ENCODE measurements at places on chromosomes 4 and X. TPM values are rescaled to one million over a fixed set of nuclear protein-coding genes. Genes with fewer than 3 reads are reported as not detected.

DNA sequence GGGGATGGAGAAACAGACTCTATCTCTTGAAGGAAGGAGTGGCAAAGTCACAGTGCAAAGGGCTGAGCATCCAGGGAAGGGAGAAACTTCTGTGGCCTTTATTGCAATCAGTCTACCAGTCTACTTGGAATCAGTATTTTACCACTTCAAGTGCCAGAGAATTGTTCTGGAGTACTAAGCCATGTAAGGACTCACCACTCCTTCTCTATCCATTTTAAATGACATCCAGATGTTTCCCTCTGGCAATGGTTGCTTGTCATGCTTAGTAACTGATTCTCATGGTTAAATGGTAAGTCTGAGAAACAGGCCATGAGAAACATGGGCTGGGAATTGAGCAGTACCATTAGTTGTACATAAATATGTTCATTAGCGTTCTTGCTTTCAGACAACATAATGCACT lies 21.1 kb upstream of the SMIM10 start:
- no peak for ATAC-seq

GRCh38 chr4:7287274-7287917 lies 95.1 kb downstream of the SORCS2 start:
- no peak for ATAC-seq

DNA sequence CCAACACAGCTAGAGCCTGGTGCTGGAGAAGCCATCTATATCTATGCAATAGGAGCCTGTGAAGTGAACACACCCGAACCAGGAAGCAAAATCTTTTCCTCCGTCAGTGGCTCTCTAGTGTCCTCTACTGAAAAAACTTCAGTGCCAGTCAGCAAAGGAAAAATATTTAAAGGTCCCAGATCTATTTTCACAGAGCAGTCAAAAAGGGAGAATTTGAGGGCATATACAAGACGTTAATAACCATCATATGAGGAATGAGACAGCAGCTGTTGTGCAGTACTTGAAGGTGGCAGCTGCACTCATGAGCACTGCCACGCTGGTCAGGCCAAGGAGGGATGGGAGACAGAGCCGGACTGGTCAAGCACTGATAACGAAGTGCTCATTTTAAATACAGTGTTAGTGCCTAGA lies 14.4 kb downstream of the MCUB start:
- peak; percentile 85 for ATAC-seq

DNA sequence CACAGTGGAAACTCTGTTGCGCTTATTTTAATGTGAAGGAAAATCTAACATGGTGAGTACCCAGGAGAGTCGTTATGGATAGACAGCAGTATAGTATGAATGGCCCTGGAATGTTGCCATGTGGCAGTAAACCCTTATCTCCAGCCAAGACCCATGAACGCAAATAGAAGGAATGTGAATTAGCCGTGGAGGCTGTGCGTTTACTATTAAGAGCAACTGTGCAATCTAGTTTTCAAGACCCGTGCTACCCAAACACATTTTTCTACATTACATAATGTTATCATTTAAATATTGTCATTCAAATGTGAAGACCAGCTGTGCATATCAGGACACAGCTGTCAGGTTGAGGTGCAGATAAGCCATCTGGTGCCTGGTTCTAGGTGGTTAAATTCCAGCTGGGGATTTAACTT lies 13.3 kb upstream of the AGA start:
- ATAC-seq, result no peak

DNA sequence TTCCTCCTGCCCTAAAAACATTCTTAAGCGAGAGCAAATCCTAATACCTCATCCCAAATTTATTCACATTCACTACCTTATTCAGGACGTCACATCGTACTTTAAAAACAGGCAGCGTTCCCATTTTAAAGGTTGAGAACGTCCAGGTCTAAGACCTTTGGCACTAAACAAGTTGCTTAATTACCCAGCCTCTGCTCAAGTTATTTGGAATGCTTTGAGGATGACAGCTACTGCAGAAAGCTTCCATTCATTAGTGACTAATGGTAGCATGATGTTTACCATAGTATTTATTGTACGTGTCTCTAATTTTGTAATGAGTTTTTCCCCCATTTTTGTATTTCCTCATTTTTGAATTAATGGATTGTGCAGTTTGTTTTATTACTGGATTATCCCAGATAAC lies 1.5 kb downstream of the USP38 start:
- no peak for ATAC-seq

- ATAC-seq, result no peak
Observed at GRCh38 chr4:108244606-108245005, 75.9 kb upstream of the LEF1 start.

DNA sequence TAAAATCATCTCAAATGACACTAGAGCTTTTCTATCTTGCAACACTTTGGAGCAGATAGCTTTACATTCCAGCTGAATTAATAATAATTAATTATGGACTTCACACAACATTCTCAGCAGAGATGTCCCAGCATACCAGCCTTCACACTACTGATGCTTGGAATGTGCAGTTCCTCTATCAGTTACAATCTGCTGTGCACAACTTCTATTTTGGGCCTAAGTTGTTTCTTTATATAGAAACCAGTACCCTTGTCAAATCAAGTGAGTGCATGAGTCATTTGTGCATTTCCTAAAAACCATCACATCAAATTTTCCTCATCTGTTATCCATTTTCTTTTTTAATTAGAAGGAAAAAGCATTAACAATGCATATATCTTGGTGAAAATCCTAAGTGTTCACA lies 8.8 kb upstream of the RASL11B start:
- ATAC-seq, result no peak

- no peak for ATAC-seq
Observed at GRCh38 chr4:24932515-24933225, 19.8 kb upstream of the CCDC149 start.

DNA sequence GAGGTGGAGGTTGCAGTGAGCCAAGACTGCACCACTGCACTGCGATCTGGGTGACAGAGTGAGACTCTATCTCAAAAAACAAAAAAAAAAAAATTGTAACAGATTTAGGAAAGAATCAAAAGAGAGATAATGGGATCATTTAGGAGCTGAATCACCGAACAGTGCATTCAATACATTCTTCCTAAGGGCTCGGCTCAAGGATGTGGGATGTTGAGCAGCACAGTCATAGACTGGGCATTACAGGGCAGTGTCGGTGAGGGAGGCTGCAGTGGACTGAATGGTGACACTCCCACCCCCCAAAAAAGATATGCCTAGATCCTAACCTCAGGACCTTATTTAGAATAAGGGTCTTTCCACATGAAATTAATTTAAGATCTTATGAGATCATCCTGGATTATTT lies 70.0 kb downstream of the EVC2 start:
- no peak for ATAC-seq

GRCh38 chrX:97538745-97539144 lies 655.0 kb downstream of the RPA4 start:
- no peak for ATAC-seq

DNA sequence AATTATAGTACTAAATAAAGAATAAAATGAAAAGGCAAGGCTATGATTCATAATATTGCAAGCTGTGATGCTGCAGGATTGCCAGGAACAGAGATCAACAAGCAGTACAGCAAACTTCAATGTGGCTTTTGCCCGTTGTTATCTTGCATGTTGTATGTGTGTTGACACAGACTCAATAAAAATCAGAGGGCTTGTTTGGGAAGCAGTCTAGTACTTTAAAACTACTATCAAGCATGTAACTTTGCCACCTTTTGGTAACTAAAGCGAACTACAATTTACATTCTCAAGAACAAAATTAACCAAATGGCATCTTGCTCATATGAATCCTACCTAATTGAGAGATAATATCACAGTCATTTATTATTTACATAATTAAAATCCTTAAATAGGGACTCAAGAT lies 79.8 kb upstream of the GPM6A start:
- no peak for ATAC-seq

The AGTR2 gene
- not detected for total RNA-seq

The MTTP gene
- total RNA-seq, result not detected

The CCKAR gene
- not detected for total RNA-seq

The ARAF gene
- 33.8 TPM for total RNA-seq
